Osteocyte (in vitro differentiated cells): ENCODE measurements at places on chromosomes 11 and 22. TPM values are rescaled to one million over a fixed set of nuclear protein-coding genes. Genes with fewer than 3 reads are reported as not detected.

DNA sequence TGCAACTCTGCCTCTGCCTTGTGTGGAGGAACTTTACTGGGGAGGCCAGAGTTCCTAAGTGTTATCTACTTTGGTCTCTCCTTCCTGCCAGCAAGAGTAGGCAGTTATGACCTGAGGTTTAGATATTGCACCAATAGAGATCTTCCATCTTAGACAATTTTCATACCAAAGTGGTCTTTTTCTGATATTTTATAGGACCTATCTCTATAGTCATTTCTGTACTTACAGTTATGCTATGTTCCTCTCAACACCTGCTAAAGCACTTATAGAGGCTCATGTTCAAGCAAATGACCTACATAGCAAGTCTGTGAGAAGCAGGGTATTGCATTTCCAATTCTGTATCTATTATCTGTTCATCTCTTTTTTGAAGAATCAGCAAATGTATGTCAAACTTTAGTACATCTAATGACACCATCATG, 80.8 kb downstream of the HORMAD2 start:
- DNase-seq, result no peak

GRCh38 chr22:27677905-27678458, 123.6 kb downstream of the MN1 start:
- no peak for DNase-seq

GRCh38 chr11:111229604-111230003, 15.9 kb upstream of the POU2AF2 start:
- DNase-seq, result no peak

GRCh38 chr11:92411431-92411830, 186.8 kb downstream of the FAT3 start:
- DNase-seq, result no peak

DNA sequence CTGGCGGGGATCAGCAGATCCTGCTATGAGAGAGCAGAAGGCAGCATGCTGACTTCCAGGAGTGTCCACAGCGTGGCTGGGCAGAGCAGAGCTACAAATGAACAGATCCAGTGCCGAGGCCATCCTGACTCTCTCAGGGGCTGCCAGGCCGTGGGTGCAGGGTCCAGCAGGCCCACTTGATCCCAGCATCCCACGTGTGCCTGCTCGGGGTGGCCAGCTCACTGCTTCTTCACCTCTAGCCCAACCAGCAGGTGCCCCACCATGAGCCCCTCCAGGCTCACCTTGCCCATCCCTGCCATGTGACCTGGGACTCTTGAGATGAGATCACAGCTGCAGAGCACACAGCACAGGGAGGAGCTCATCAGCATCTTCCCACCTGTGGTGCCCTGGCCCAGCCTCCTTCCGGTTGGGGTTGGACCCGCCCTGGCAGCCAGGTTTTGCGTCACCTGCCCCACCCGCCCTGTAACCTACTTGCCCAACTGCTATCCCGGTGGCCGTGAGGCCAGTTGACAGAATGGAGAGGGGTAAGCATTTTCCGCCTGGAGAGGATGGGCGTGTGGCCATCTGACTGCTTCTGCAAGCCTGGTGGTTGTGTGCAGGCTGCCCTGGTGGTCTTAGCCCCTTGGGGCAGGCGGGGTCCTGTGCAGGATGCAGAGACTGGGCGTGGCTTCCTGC, 11.0 kb downstream of the TANGO2 start:
- DNase-seq, result no peak

DNA sequence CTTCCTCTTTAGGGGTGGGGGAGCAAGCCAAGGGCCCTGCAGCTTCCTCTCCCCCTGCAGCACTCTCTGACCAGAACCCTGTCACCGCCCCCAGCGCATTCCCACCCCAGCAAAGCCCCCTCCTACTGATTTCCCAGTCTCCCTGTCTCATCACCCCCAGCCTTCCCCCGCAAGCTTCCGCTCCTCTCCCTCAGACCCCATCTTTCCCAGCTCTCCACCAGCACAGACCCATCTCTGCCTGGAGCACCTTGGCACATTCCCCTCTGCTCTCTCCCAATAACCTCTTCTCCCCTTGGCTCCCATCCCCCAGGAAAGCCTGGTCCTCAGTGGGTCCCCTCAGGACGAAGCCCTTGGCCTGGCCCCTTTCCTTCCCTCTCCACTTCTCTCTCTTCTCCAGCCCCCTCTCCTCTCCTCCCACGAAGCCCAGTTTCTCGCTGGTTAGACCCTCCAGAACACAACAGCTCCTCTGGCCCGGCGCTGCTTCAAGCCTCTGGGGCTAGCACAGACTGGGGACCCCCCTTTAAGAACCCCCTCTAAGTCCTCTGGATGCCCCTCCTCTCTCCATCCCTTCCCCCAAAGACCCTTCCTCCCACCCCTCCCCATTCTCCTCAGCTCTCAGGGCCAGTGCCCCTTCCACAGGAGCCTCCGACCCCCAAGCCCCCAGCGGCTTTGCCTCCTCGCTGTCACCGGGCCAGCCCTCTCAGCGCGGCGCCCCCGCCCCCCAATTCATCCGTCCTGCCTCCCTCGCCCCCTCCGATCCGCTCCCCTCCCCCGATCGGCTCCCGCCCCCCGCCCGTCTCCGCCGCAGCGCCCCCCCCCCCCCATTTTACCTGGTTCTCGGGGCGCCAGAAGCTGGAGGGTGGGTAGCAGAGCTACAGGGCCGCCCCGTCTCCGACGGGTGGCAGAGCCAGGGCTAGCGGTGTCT, 594 bp downstream of the NRXN2 start:
- DNase-seq, result no peak

DNA sequence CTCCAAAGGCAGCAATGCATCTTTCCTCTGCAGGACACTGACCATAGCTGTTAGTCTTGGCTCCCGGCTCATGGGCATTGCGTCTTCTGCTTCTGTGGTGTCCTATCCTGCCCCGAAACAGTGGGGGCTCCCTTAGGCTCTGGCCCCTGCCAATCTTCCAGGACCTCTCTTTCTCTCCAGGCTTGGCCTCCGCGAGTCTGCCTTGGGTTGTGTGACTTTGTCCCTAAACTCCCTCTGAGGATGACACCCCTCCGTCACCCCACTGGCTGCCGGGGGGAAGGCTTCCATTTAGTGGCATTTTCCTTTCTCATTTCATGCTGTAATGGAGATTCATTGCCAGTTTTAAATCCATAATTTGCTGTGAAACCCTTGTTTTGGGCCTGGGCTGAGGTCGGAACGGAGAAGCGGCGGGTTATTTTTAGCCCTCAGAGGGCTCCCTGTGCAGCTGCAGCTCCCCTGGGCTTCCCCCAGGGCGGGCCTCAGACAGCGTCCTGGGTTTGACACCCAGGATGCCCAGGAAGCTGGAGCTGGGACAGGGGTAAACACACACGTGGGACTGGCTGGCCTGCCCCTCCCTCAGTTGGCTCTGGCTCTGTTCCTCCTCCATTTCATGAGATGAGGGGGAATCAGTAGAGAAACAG, 156.1 kb downstream of the ST3GAL4 start:
- DNase-seq, result no peak

GRCh38 chr11:120985718-120986569, 38.0 kb upstream of the TBCEL start:
- DNase-seq, result no peak

GRCh38 chr11:3208272-3208671, 10.3 kb downstream of the MRGPRG start:
- DNase-seq, result no peak

DNA sequence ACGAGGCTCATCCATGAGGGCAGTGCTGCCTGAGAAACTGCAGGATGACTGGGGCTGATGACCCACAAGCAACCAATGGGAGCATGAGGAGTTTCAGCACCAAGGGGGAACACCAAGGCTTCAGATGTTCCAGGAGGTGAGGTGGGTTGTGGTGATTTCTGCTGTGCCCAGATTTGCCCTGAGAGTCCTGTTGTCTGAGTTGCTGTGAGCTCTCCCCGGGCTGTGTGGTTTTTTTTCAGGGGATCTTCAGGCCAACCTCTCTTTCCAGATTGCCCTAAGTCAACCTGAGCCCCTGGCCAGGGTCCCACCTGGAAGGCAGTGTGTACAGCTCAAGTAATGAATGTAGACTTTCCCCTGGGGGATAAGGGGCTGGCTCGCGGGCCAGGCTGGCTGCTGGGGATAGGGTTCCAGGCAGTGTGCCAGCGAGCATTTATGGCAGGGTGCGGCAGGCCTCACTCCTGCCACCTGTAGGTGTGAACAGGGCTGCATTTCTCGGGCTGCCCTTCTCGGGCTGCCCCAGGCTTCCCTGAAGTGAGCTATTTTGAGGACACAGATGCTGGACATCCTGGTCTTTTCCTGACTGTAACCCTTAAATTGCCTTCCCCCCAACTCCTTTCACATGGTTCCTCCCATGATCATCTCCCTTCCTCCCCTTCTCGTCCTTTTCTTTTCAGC, 9.8 kb downstream of the SLC22A6 start:
- no peak for DNase-seq

DNA sequence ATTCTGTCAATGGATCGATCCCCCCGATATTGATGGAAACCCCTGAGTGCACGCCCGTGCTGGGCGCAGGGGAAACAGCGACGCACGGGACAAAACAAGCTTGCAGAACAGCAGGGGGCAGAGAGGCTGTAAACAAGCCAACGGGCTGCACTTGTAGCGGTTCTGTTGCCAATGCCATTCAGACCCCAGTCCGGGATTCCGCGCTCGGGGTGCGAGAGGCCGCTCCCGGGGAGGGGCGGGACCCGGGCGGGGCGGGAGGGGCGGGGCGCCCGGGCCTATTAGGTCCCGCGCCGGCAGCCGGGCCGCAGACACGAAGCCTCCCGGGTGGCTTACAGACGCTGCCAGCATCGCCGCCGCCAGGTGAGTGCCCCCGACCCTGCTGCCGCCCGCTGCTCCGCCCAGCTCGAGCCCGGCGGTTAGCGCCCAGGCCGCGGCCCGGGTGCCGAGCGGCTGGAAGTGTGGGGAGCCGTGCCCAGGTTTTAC, at the start of gene BIK:
Gene BIK, plus strand, starts transcription at position 307 of the 483 bp plus-strand sequence. CDS start 13,273 bp downstream, outside the sequence.
- DNase-seq, result no peak

TTC28 gene
- 68.7 and 70.3 TPM in 2 replicates for total RNA-seq

GRCh38 chr11:55357560-55358184, 10.1 kb upstream of the OR4A15 start:
- no peak for DNase-seq

- peak; percentile 89 for DNase-seq
Observed at GRCh38 chr11:61187505-61188130, 15.7 kb upstream of the PGA3 start.

GRCh38 chr11:36558571-36559413, 9.0 kb upstream of the RAG1 start:
- no peak for DNase-seq

DNA sequence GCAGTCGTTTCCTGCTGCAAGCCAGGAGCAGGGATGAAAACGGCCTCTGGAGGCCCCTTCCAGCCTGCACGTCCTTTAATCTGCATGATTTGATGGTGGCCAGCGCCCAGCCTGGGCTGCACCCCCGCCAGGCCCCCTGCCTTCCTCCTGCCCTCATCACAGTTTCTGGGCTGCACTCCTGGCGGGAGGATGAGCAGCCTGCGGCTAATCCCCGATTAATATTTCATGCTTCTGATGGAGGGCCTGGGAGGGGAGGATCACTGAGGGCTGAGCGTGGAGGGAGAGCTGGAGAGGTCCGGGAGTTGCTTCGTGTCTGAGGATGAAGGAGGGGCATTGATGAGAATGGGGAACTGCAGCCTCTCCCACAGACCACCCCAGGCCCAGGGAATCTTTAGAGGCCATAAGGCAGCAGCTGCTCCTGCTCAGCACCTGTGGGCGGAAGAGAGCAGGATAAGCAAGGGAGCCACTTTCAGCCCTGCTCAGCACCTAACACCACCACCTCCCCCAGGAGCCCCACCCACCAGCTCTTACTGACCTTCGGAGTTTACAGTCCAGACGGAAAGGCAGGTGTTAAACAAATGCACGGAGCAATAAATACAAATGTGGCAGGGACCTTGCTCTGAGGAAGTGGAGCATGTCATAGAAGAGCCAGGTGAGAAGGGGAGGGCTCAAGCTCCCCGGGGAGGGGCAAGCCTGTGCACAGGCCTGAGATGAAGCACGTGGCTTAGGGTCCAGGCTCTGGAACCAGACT, 135.0 kb upstream of the NECTIN1 start:
- no peak for DNase-seq

- DNase-seq, result no peak
Observed at GRCh38 chr11:125512106-125512505, 16.0 kb upstream of the FEZ1 start.

GRCh38 chr11:78166855-78167469, 21.5 kb downstream of the KCTD21 start:
- DNase-seq, result no peak

- DNase-seq, result no peak
Observed at GRCh38 chr22:20089226-20089976, 9.4 kb downstream of the DGCR8 start.

GRCh38 chr11:122832721-122833470, 5.4 kb upstream of the CRTAM start:
- no peak for DNase-seq

- peak; percentile 57 for DNase-seq
Observed at GRCh38 chr22:47366026-47366767, 603.7 kb downstream of the TBC1D22A start.

- DNase-seq, result no peak
Observed at GRCh38 chr11:72739240-72740059, 12.8 kb downstream of the ARAP1 start.

- DNase-seq, result no peak
Observed at GRCh38 chr11:95035316-95035715, 10.3 kb downstream of the KDM4E start.

CASP5 gene
- total RNA-seq, result not detected in 2 replicates

- no peak for DNase-seq
Observed at GRCh38 chr22:42780070-42780540, 59.4 kb upstream of the A4GALT start.

DNA sequence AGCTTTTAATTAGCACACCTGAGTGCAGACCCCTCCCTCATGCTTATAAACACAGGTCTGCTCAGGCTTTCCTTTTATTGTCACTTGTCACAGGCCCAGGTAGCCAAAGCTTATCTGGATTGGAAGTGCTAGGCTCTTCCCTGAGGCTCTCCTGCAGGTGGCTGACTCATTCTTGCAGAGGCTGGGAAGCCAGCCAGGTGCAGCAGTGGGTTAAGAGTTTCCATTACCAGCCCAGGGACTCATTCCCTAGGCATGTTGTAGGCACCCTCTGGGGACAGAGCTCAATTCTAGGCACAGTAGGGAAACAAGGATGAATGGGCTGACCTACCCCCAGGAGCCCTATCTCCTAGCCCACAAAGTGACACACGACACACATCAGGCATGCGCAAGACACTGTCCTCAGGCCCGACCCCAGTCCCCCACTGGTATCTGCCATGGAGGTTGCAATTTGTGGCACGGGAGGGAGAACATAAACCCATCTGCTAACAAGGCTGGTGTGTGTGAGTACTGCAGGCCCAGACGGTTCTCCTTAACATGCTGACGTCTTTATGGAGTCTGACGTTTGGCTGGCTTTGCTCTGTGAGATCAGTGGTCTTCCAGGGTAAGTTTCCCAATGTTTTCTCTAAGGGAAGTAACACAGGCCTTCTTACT, 94.2 kb downstream of the ABTB2 start:
- DNase-seq, result no peak

E2F8 gene
- 1.7 and 2.1 TPM in 2 replicates for total RNA-seq
